ENCODE measurements at places on chromosomes 5 and 9. TPM values are rescaled to one million over a fixed set of nuclear protein-coding genes. Genes with fewer than 3 reads are reported as not detected.

The HAVCR1 gene
- 0.52 TPM for total RNA-seq

The ADAM19 gene
- total RNA-seq = 14.1 TPM

The BTNL8 gene
- total RNA-seq = not detected

The LECT2 gene
- not detected for total RNA-seq

The CDC20B gene
- not detected for total RNA-seq

The LHX3 gene
- total RNA-seq = not detected

The PALM2AKAP2 gene
- total RNA-seq = 24.0 TPM

The AFF4 gene
- 35.5 TPM for total RNA-seq

The GABRA6 gene
- total RNA-seq = not detected

The SLC22A4 gene
- total RNA-seq = 3.1 TPM

The ANKH gene
- 13.0 TPM for total RNA-seq

The TERT gene
- not detected for total RNA-seq

The MSANTD3 gene
- 15.7 TPM for total RNA-seq

The NDUFB6 gene
- 37.6 TPM for total RNA-seq

The EPB41L4B gene
- total RNA-seq = 6.8 TPM

The VCP gene
- 212 TPM for total RNA-seq

The GRXCR2 gene
- not detected for total RNA-seq

The SPATA31C1 gene
- not detected for total RNA-seq

The PCDHB15 gene
- total RNA-seq = 4.2 TPM

The PCDHB2 gene
- total RNA-seq = 2.6 TPM

The THOC3 gene
- total RNA-seq = 18.3 TPM

All from skeletal muscle tissue (tissue), 5 donors.